ENCODE measurements at places on chromosomes 12 and 14.

GRCh38 chr14:57574617-57575288 is 81.1 kb upstream of the CCDC198 start:
- no peak for DNase-seq

GRCh38 chr14:77970646-77971045 is 170.7 kb downstream of the ADCK1 start:
- DNase-seq, result no peak

DNA sequence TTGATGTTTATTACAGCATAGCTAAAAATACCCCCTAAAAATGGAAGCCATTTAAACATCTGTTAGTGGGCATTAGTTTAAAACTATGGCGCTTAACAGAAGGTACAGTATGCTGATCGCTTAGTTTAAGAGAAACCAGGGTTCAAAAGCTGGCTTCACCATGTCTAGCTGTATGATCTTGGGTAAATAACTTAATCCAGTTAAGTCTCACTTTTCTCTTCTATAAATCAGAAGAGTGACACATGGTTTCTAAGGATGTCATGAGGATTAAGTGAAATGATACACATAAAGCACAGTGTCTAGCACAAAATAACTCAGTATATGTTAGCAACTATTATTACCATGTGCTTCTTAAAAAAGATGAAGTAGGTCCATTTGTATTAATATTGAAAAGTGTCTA is 38.7 kb downstream of the STK38L start:
- DNase-seq, result no peak

- DNase-seq, result no peak
These were observed 9.1 kb downstream of the SLC38A1 start for GRCh38 chr12:46259713-46260112.

DNA sequence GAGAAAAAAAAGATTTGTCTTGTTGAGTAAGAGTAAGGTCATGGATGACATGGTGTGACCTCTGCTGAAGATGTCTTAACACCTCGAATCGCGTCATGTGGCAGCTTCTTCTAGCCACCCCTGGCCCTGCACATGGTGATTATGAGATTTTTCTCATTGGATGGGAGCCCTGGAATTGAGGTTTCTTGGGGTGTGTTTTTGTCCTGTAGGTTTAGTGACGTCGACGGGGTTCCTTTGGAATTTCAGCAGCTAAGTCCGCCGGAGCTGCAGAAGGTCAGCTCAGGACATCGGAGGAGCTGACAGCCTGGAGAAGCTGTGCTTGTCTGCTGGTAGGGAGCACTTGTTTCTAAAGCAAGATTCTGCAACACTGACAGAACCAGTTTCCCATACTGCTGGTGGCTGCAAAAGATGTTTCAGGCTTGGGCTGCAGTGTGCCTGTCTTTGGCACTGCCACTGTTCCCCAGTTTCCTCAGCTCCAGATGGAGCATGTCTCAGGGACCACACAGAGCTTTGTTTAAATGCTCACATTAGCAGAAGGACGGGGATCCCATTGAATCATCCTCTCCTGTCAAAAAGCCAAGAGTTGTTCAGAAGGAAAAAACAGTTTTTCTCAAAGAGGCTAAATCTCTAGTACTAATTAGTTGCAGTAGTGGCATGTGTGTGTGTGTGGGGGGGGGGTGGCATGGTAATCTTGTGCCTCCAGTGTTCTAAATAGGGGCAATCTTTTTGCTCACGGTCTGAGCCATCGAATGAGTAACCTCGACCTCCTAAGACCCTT is 5.2 kb upstream of the FOS start:
- DNase-seq, result no peak
